ENCODE measurements at places on chromosomes 2 and 18.
A peak's percentile ranks its signal among the peaks of the same experiment; 100 is the strongest.

GRCh38 chr2:54574107-54574859, 118.2 kb downstream of the SPTBN1 start:
- peak; percentile 55 for DNase-seq

DNA sequence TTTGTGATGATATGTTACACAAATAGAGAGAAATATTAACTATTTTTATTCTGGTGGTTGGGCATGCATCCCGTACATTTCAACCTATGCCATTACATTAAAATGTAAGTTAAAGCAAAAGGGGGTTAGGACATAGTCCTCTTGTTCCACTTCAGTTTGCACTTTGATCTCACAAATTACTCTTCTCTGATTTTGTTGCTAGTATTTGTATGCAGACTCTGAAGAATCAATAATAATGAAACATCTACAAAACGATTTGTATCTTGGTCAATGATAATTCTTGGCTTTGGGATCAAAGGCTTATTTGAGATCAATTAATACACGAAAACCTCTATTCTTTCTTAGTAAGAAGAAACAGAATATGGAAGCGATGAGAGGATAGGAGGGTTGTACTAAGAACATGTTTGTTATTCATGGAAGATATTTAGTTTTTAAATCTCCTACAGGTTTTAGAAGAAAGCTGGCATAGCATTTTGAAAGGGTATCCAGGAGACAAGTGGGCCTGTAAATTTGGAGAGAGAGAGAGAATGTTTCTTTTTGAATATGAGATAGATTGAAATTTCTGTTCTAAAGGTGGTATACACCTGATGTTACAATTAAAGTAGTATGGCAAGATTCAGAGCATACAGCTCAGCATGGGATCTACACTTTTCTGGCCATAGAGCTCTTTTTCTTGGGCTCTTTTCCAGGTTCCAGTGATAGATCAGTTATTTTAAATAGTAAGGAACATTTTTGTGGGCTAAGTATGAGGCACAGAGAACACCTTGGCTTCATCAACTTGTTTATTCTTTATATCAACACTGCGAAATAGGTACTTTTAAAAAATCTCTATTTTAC, 347.9 kb downstream of the PTPRM start:
- no peak for DNase-seq

DNA sequence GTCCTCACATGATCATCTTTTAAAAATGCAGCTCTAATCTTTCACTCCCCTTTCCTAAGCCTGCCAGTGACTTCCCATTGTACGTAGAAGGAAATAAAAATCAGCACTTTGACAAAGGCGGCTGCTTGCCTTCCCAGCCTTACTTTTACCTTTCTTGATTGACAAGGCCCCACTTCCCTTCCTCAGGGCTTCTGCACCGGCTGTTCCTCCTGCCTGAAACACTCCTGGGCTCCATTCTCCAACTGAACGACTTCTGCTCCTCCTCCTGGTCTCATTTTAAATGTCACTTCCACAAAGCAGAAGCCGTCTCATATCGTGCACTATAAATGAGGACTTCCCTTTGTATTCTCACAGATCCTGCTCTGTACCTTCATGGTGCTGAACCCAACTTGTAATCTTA, 56.1 kb downstream of the OSBPL6 start:
- DNase-seq, result no peak

DNA sequence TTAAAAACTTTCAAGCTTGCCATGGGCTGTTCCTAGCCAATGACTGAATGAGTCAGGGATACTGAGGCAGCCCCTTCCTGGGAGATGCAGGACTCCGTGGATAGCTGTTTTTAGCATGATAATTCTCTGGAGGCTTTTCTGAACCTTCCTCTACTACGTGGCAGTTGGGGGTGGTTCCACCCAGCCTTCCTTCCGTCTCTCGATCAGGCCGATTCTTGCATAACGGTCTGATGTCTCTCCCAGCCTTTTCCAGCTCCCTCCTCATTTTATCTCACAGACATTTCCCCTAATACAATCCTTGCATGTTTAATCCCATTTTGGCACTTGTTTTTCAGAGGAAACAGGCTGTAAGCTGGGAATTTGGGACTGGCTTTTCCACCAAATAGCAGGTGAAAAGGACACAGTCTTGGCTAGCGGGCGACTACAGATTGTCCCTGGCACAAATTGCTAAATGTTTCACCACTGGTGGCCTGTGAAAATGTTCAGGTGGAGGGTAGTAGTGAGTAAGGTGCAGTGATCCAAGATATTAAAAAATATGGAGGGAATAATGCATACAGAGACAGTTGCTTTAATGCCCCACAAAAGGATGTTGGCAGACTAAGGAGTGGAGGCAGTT, 21.0 kb upstream of the CTLA4 start:
- no peak for DNase-seq

- no peak for DNase-seq
Observed at GRCh38 chr2:160423126-160423525, 70.5 kb downstream of the RBMS1 start.

DNA sequence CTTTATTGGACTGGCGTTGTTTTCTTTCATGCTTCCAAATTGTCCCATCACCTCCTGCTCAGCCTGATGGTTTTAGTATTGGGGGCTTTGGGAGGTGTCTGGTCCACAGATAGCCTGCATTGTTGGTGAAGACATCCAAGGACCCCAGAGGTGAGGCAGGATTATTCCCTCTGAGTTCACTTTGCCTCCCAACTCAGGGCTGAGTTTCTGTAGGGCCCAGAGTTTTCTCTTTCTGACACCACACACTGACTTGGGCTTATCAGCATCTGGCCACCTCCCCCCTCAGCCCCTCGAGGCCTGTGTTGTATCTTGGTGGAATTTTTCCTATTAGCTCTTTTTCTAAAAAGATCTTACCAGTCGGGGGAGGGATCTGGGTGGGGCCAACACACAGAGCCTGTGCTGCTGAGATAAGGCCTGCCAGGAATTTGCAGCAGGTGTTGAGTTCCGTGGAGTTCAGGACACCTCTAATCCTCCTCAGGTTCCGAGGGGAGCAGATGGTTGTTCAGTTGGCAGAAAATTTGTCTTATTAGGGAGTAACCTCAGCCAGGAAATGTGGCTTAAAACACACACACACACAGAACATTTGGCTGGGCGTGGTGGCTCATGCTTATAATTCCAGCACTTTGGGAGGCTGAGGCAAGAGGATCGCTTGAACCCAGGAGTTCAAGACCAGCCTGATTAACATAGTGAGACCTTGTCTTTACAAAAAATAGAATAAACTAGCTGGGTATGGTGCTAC, 7.3 kb downstream of the EMILIN2 start:
- peak; percentile 77 for DNase-seq

DNA sequence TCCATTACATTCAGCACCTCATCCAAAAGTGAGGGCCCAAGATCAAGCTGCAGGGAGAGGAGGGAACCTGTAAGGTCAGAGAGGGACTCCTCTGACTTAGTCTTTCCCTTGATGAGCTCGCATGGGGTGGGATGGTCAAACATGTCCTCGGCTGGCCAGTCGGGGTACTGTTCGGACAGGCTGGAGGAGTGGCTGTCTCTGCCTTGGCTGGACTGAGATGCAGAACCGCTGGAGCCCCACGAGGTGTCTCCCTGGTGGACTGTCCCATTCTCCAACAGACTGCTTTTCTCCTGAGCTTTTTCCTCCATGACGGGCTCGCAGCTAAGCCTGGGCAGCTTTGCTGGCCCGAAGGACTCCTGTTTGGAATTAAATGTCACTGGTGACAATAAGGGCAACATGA, 25.6 kb downstream of the CDC42EP3 start:
- no peak for DNase-seq

- peak; percentile 19 for DNase-seq
Observed at GRCh38 chr2:235468978-235469655, 24.7 kb upstream of the AGAP1 start.

GRCh38 chr2:25480561-25480960, 138.8 kb upstream of the DNMT3A start:
- no peak for DNase-seq

- DNase-seq, result no peak
Observed at GRCh38 chr18:63336366-63337099, 17.0 kb upstream of the BCL2 start.

- DNase-seq, result no peak
Observed at GRCh38 chr2:224545884-224546644, 39.1 kb downstream of the CUL3 start.

DNA sequence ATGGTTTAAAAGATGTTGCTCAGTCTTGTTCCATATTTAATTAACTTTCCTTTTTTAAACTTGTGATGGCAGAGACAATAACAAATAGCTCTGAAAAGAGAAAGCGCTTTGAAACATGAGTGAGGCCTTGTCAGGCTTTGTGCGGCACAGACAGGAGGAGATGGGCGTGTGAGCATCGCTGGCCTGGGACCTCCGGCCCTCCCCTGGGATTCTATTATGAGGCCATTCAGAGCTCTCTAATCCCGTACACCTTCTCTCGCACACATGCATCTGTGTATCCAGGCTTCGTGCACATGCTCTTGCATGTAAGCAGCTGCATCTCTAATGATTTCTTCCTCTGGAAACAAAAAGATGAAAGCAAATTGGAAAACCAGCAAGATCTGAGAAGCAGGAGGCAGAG, 313.7 kb downstream of the ZNF521 start:
- no peak for DNase-seq

Measured in ELF-1 (cell line).